ENCODE measurements at places on chromosomes 5 and 9.

GRCh38 chr9:116641292-116642059, 45.6 kb upstream of the TRIM32 start:
- DNase-seq = no peak

GRCh38 chr9:126668058-126668457, 54.3 kb downstream of the LMX1B start:
- no peak for DNase-seq

- peak; percentile 92 for DNase-seq
These were observed at the start of gene CCNJL for GRCh38 chr5:160312134-160312959. CCNJL (minus strand) TSS chr5:160312564; CDS start chr5:160311923, 641 bp downstream.

DNA sequence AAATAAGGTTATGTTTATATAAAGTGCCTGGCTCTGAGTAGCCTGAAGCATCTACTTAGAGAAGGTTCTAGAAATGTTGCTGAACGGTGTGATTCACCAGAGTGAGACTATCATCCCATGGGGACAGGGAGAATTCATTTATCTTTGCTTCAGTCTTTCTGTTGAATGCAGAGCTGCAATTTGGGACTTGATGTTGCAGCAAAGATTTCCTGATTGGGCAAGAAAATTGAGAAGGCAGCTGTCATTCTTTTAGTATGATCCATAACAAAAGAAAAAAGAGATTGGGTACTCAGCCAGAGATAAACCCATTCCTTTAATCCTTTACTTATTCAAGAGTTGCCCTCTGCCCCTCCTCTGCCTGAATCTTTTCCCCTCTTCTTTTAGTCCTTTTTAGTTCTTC, 456.3 kb upstream of the WWC1 start:
- DNase-seq = no peak

- no peak for DNase-seq
These were observed 204.1 kb downstream of the EBF1 start for GRCh38 chr5:158895588-158895987.

GRCh38 chr5:95660060-95660459, 13.5 kb downstream of the RFESD start:
- DNase-seq = no peak

Data from RWPE1 (cell line).